ENCODE measurements at places on chromosomes 16 and 17.

GRCh38 chr16:27762441-27762840 is 212.5 kb downstream of the KATNIP start:
- no peak for DNase-seq

GRCh38 chr16:10552998-10553491 is 27.4 kb downstream of the EMP2 start:
- DNase-seq = peak; percentile 63

DNA sequence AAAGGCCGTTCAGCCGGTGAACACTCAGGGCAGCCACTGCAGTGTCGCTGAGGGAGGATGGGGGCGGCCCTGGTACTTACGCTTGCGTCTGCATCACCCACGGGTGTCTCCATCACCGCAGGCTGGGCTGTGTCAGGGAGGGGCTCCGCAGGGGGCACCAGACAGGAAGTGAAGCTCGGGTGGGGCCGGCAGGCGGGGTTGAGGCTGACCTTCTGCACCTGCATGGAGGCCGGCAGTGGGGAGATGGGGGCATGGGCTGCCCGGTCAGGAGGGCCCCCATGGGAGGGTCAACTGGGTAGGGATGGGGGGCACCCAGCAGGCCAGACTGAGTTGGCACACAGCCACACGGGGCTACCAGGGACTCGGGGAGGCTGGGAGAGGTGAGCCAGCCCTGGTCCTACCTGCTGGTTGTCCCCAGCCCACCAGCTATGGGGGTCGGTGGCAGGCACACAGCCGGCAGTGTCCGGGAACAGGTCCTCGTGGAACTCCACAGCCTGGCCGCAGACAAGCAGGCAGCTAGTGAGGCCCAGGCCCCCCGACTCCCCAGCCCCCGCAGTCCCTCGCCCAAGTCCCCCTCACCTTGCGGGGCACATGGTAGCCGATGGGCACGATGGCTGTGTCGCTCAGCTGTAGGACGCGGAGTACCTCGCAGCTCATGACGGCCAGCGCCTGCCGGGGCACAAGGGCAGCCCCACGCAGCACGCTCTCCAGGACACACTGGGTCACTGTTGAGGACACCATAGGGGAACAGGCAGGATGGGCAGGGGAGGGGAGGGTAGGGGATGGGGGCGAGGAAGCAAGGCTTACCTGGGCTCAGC is 7.2 kb upstream of the VASN start:
- DNase-seq = no peak

DNA sequence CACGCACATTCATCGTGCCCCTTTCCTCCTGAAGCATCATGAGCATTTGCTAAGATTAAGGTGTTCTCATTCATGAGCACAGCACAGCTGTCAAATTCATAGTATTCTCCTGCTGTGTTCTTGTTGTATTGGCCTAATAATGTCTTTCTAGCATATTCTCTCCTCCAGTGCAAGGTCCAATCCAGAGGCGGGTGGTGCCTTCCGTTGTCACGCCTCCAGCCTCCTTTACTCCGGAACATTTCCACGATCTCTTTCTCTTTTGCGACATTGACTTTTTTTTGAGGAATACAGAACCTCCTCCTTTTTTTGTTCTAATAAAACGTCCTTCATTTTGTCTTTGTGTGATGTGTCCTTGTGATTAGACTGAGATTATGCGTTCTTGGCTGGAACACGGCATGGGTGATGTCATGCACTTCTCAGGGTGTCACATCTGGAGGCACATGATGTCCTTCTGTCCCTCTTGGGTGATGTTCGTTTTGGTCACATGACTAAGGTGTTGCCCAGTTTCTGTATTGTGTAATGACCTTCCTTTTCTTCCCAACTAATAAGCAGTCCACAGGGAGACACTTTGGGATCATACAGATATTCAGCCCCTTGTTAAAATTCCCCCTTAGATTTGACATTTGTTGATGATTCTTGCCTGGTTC is 66.3 kb downstream of the CLEC16A start:
- DNase-seq = no peak

GRCh38 chr16:51119973-51120729 is 30.9 kb downstream of the SALL1 start:
- DNase-seq = no peak

Measured in stimulated activated naive CD8-positive, alpha-beta T cell treated with anti-CD3 and anti-CD28 coated beads, Interleukin-15, Interleukin-2, amounts not matched to agents 100 U/mL and 50 U/mL, for 24 hours (primary cell).